ENCODE measurements at places on chromosomes 11 and 22. TPM values are rescaled to one million over a fixed set of nuclear protein-coding genes. Genes with fewer than 3 reads are reported as not detected.

DNA sequence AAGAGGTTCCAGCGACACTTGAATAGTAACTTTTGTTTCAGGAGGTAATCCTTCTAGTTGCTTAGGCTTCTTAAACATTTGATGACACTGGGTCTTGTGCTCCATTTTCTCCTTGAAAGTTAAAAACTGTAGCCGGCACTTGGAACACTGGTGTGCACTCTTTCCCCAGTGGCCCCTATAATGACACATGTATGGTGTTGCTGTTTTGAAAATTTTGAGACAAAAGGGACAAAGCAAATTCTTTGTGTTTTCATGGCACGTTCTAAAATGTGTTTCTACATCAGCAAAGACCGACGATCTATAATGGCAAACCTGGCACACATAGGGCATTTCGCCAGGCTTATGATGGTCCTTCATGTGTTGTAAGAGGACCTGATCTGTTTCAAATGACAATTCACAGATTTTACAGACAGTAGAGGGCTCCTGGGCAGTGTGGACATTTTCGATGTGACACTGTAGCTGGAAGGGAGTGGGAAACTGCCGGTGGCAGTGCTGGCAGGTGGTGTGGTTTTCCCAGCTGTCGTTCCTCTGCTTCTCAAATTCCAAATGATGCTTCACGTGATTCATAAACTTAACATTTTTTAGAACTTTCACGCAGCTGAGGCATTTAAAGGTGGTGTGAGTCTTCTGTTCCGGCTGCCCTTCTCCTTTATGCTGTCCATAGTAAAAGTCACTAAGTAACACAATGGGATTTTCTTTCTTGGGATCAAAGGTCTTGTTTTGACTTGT is 20.5 kb downstream of the ZNF280B start:
- no peaks in the 10 kb centered on the region for H3K36me3 ChIP-seq
- no peak for DNase-seq
- H3K4me3 ChIP-seq: no peak overlapping the region
- H3K27me3 ChIP-seq: no peaks in the 10 kb centered on the region

DNA sequence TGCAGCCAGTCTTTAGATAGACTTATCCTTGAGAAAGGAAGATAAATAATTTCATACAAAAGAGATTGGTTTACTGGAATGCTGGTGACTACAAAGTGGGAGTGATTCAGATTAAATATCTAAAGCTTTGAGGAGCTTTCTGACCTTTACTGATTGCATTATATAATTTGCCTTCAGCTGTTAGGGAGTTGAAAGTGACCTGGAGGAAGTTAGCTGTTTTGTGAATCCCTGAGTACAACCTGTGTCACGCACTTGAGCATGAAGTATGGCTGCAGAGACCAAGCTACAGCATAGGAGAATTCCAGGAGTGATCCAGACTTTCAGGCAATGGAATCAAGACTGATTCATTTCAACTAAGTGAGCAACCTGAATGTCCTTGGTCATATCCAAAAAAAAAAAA is 1848.3 kb upstream of the RAG2 start:
- H3K36me3 ChIP-seq: no peaks in the 10 kb centered on the region
- H3K4me1 ChIP-seq: no peaks in the 10 kb centered on the region
- H3K27me3 ChIP-seq: no peaks in the 10 kb centered on the region
- no peak for DNase-seq
- H3K4me3 ChIP-seq: no peak overlapping the region

DNA sequence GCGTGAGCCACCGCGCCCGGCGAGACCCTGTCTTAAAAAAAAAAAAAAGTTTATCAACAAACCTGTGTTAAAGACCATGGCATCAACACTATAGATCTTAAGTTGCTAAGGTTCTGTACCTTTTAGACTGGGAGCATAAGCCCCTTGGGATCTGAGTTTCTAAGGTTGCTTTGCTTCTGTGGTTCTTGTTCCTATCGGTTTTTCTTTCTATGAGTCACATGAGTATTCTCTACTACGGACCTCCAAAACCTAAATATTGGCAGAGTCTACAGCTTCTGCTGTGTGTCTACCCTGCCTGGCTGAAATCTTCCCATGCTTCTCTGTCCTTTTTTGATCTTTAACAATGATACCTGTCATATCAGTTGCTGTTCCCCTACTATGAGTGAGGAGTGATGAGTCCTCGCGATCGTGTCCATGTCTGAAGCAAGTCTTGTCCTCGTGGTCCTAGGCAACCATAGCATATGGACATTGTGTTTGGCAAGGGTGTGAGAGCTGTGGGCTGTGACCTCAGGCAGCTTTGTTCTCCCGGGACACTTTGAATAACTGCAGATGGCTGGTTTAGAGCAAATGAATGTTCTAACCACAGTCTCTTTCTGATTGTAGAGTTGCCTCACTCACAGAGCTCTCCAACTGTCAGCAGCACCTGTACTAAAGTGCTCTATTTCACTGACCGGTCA is 9.0 kb upstream of the DLAT start:
- no peaks in the 10 kb centered on the region for H3K27me3 ChIP-seq
- H3K36me3 ChIP-seq: no peaks in the 10 kb centered on the region
- H3K4me1 ChIP-seq: peaks cover 16% of the 10 kb centered on the region
- no peak for DNase-seq
- H3K27ac ChIP-seq: no peak overlapping the region

DNA sequence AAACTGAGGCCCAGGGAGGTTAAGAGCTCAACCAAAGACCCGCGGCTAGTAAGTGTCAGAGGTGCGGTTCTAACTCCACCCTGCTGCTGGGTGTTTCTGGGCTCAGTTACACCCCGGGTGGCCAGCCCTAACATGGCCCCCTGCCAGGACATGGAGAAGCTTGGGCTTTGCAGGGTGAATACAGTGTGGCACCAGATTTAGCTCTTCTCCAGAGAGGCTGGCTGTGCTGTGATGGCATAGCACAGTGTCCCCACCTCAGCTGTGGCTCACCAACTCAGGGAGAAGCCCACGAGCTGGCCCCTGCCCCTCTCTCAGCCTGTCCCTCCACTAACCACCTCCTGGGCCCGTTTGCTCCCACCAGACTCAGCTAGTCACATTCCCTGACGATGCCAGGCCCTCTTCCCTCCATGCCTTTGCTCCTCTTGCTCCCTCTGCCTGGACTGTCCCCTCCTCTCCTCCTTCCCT is 7.0 kb downstream of the UCP3 start:
- H3K4me1 ChIP-seq: no peaks in the 10 kb centered on the region
- DNase-seq: no peak
- no peaks in the 10 kb centered on the region for H3K27me3 ChIP-seq
- H3K4me3 ChIP-seq: no peak overlapping the region
- peaks cover 12% of the 10 kb centered on the region for H3K36me3 ChIP-seq
- H3K27ac ChIP-seq: no peak overlapping the region

DNA sequence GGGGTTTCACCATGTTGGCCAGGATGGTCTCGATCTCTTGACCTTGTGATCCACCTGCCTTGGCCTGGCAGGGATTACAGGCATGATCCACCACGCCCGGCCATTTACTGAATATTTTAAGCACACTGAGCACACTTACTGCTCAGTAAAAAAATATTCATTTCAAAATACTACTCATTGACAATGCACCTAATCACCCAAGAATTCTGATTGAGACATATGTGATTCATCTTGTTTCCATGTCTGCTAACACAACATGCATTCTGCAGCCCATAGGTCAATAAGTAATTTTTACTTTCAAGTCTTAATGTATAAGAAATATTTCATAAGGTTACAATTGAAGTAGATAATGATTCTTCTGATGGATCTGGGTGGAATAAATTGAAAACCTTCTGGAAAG is 4.2 kb upstream of the OR52J3 start:
- no peak for DNase-seq
- no peak overlapping the region for H3K4me3 ChIP-seq
- no peaks in the 10 kb centered on the region for H3K36me3 ChIP-seq
- no peaks in the 10 kb centered on the region for H3K27me3 ChIP-seq
- H3K27ac ChIP-seq: no peak overlapping the region
- no peaks in the 10 kb centered on the region for H3K4me1 ChIP-seq

- peaks cover 6% of the 10 kb centered on the region for H3K36me3 ChIP-seq
- DNase-seq: no peak
- H3K4me3 ChIP-seq: no peak overlapping the region
- H3K27me3 ChIP-seq: no peaks in the 10 kb centered on the region
- peaks cover 23% of the 10 kb centered on the region for H3K4me1 ChIP-seq
Observed at GRCh38 chr11:96293598-96294021, 49.4 kb downstream of the MAML2 start.

- H3K4me3 ChIP-seq: no peak overlapping the region
- H3K4me1 ChIP-seq: no peaks in the 10 kb centered on the region
- no peak overlapping the region for H3K27ac ChIP-seq
- no peaks in the 10 kb centered on the region for H3K36me3 ChIP-seq
- H3K27me3 ChIP-seq: no peaks in the 10 kb centered on the region
- no peak for DNase-seq
Observed at GRCh38 chr22:38850941-38851849, 7.4 kb upstream of the NPTXR start.

- DNase-seq: no peak
- H3K36me3 ChIP-seq: no peaks in the 10 kb centered on the region
- peaks cover 2% of the 10 kb centered on the region for H3K27me3 ChIP-seq
Observed at GRCh38 chr11:46133119-46133518, 11.9 kb upstream of the PHF21A start.

DNA sequence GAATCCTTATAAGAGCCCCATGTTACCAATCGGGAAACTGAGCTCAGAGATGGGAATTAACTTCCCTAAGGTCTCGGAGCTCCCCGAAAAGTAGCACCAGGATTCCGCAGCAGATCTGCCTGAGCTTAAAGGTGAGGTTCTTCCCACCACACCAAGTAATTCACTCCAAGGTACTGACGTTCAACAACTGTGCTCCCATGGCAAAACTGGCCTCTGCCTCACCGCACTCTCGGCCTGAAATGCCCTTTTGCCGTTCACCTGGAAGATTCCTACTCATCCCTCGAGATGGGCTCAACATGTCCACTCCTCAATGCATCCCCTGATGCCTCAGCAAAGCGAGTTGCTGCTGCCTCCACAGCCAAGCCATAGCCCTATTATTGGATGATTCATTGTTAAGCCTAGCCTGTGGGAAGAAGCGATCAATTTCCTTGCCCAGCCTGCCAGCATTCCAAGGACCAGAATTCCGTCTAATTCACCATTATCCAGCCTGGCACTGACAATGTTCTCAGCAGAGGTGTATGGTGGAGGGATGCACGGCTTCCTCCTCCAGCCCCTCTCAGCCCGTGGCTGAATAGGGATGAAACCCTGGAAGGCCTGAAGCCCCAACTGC is 4.2 kb downstream of the PLAAT3 start:
- no peaks in the 10 kb centered on the region for H3K4me1 ChIP-seq
- H3K27me3 ChIP-seq: peaks cover 17% of the 10 kb centered on the region
- no peak overlapping the region for H3K27ac ChIP-seq
- no peak for DNase-seq
- H3K36me3 ChIP-seq: no peaks in the 10 kb centered on the region

TRIM34 gene
- 8.5 TPM for total RNA-seq

CARD18 gene
- not detected for total RNA-seq

FXYD2 gene
- total RNA-seq: 2.9 TPM

BSCL2 gene
- total RNA-seq: 120 TPM

RFPL3 gene
- total RNA-seq: not detected
